ENCODE measurements at places on chromosomes 7 and 10. TPM values are rescaled to one million over a fixed set of nuclear protein-coding genes. Genes with fewer than 3 reads are reported as not detected.
A peak's percentile ranks its signal among the peaks of the same experiment; 100 is the strongest.

DNA sequence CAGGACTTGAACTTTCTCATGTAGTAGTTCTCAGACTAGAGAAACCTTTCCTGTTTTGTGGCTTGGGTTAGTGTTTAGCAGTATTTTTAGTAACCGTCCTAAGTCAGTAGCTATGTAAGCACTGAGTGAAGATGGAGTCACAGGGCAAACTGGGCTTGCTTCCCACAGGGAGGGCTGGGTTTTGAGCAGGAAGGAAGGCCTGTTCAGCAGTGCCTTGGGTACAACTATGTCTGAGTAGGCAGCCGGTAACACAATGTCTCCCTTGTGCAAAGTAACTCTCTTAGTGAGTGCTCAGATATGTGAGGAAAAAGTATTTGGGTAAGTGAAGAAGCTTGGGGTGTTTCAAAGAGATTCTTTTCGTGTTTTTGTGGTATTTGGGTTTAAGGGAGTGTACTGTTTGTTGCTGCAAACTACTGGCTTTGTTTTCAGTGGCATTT is 96.4 kb downstream of the CCSER2 start:
- peak; percentile 89 for DNase-seq

GRCh38 chr7:26090927-26091519 is 61.0 kb upstream of the NFE2L3 start:
- DNase-seq = peak; percentile 26

GRCh38 chr7:99476107-99476506 is 3.4 kb downstream of the ZNF789 start:
- no peak for DNase-seq

DNA sequence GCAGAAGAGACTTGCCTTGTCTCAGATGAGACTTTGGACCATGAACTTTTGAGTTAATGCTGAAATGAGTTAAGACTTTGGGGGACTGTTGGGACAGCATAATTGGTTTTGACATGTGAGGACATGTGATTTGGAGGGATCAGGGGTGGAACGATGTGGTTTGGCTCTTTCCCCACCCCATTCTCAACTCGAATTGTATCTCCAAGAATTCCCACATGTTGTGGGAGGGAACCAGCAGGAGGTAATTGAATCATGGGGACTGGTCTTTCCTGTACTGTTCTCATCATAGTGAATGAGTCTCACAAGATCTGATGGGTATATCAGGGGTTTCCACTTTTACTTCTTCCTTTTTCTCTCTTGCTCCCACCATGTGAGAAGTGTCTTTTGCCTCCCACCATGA is 229.7 kb upstream of the KCND2 start:
- no peak for DNase-seq

DNA sequence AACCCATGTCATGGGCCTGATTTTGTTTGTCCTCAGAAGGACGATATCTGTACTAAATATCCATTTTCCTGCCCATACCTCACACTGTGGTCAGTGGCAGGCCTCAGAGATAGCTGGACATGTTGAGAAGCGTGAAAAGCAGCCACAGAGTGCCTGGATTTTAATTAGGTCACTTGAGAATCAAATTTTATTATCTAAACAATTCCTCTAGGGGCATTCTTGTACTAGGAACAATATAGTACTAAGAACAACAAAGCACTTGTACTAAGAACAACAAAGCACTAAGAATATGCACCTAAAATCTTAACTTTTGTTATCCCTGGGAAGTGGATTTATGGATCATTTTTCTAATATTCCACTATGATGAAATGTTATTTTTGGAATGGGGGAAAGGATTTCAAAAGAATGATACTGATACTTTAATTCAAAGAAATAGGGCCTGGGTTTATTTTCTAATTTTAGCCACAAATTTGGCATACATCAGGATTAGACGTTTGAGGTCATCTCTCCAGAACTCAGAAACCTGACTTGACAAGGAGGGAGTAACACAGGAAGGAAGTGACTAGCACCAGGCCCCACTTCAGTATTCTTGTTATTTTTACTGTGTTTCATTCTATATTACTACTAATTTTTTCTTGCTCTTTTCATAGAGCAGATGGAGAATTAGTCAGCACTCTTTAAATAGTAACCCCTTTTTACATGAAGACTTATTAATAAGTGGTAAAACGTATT is 112.2 kb downstream of the EXOC4 start:
- no peak for DNase-seq

The TMEM140 gene
- 1.4 TPM for polyA plus RNA-seq

DNA sequence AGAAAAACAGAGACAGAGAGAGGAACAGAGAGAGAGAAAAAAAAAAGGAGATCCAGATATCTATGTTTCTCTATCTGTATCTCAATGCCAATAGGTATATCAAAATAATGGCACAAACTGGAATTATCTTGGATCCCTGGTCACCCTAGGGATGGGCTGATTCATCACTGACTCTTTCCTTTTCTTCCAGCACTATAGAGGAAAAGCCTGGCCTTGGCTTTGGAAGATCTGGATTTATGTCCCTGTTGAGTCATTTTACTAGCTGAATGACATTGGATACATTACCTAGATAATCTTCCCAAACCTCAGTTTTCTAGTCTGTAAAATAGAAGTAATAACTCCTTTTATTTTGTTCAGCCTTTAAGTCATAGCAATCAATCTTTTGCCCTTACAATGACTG is 152.8 kb upstream of the GDF10 start:
- no peak for DNase-seq

DNA sequence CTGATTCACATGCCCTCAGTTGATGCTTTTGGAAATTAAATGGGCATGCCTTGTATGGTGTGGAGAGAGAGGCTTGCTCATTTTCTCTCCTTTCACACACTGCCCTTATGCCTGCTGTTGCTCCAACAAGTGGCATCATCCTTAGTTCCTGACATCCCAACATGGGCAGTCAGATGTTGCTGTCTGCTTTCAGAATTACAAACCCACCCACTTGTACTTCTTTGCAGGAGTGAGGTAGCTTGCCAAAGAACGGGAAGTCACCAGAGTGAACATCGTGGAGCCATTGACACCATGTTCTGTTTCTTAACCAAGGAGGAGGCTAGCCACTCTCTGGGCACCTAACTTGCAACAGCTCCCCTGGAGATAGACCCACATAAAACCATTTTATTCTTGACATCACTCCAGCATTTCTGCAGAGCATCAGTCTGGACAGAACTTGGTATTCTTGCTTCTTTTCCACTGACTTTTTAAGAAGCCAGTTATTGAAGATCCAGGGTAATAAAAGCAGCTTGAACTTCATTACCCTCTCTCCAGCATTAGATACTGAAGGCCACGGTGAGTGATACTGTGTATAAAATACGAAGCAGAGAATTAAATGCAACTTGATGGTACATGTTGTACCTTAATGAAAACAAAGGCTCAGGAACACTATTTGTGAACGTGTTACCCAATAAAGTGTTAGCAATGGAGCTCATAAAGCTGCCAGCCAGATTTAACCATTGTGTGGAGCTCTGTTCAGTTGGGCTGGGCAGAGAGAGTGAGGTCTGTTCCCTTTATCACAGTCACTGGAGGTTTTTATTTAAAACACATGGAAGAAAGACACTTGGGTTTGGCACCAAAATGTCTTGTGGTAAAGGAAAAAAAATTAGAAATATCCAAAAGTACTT is 195.8 kb upstream of the HABP2 start:
- no peak for DNase-seq

DNA sequence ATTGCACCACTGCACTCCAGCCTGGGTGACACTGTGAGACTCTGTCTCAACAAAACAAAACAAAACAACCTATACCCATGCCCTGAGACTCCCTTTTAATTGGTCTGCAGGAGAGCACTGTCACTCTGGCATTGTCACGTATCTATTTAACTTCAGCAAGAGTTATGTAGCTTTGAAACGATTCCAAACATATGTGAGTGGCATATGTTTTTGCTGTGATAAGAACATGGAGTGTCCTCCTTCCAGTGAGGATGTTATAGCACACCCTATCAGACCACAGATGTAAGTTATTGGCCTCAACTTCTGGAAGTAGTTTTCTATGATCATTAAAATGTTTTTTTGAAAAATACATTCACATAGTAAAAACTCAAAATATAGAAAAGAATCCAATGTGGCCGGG is 15.5 kb upstream of the DNAJC12 start:
- no peak for DNase-seq

The CRPPA gene
- 0.92 TPM for polyA plus RNA-seq

DNA sequence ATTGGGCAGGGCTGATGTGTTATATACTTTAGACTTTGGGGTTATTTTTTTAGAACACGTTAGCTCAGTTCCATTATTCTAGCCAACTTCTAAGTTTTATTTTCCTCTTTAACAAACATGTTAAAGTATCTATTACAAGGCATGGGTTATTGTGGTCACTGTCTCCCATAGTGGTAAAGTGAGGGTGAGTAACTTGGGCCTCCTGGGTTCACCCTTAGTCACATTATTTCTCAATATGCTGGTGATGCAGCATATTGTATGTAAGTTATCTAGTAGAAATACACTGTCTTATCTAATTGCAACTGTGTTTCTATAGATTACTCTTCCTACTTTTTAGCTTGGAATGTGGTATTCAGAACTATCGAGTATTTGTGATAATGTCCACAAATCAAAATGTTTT is 65.9 kb downstream of the BBS9 start:
- peak; percentile 18 for DNase-seq

The TMEM176B gene
- polyA plus RNA-seq = 3.1 TPM

- no peak for DNase-seq
Measured at GRCh38 chr7:95404316-95404865, 8.2 kb upstream of the PON3 start.

The CLDN4 gene
- polyA plus RNA-seq = 0.16 TPM
